ENCODE measurements at places on chromosomes 1 and 21.

GRCh38 chr1:246114369-246114768 lies 392.7 kb downstream of the SMYD3 start:
- DNase-seq, result no peak

GRCh38 chr1:150578272-150579109 lies 919 bp downstream of the MCL1 start:
- no peak for DNase-seq

GRCh38 chr1:45953934-45954847 lies 150.8 kb downstream of the MAST2 start:
- DNase-seq, result no peak

GRCh38 chr1:41712081-41712480 lies 206.6 kb downstream of the HIVEP3 start:
- no peak for DNase-seq

GRCh38 chr1:196910215-196910614 lies 22.4 kb downstream of the CFHR4 start:
- no peak for DNase-seq

GRCh38 chr1:88983791-88984559 lies 8.5 kb downstream of the KYAT3 start:
- DNase-seq, result no peak

DNA sequence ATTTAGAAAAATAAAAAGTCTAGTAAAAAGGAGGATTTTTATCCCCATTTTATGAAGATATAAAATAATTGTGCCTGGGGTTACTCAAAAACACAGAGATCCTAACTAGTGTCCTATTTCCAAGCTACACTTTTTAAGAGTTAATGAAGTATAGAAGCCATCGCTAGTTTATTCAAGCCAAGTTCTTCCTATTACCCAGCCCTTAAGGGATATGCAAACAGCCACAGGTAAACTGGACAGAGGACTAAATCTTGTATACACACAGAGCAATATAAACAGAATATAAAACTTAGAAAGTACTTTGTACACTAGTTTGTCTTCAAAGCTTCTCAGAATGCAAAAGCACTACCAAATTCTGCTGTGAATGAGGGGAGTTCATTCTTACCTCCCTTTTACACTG lies 111.1 kb downstream of the RERE start:
- DNase-seq, result no peak

- DNase-seq, result peak; percentile 46
Measured at GRCh38 chr1:244450597-244451538, 841 bp downstream of the ADSS2 start.

DNA sequence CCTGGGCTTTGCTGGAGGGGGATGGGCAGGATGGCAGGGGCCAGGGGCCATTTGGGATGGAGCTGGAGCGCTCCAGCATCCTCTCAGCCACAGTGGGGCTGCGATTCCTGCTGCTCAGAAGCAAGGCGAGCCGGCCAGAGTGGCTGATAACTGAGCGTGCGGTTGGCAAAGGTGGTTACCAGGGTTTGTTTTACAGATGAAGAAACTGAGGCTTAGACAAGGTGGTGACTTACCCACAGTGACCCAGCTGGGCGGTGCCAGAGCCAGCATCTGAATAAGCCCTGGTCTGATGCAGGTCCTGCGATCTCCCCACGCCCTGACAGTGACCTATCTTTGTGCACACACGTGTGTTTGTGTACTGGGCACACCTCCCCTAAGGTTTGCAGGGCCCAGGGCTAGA lies 5.9 kb upstream of the PRXL2B start:
- no peak for DNase-seq

- no peak for DNase-seq
Measured at GRCh38 chr1:162023181-162023546, 505 bp downstream of the OLFML2B start.

Data from T-cell (primary cell).